T follicular helper cell (primary cell): ENCODE measurements at places on chromosomes 13 and 19.

GRCh38 chr13:112442483-112443090 lies 66.4 kb downstream of the SPACA7 start:
- no peak for DNase-seq

GRCh38 chr19:38869836-38870607 lies 8.1 kb downstream of the RINL start:
- DNase-seq, result peak; percentile 91

DNA sequence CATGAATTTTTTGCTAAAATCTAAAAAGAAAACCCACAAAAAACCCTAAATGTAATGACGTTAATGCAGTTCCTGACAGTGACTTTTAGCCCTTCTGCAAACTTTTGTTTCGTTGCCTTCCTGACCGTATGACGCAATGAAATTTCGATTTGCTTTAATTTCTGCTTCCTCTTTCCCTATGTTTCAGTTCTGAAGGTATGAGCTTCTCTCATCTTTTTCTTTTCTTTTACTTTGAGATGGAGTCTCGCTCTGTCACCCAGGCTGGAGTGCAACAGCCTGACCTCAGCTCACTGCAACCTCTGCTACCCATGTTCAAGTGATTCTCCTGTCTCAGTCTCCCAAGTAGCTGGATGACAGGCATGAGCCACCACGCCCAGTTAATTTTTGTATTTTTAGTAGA lies 6.1 kb upstream of the LILRA5 start:
- DNase-seq, result no peak

DNA sequence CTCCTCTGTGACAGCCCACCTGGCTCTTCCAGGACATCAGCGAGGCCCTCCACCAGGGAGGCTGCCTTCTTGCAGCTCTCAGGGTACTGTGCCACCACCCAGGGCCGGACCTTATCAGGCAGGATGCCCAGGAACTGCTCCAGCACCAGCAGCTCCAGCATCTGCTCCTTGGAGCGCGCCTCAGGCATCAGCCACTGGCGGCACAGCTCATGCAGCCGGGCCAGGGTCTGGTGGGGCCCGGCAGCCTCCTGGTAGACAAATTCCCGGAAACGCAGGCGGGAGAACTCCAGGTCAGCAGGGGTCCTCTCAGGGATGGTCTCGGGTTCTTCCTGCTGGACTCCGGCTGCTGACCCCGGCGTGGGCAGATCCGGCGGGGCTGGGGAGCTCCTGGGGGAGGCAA lies 8.2 kb downstream of the ZSCAN18 start:
- DNase-seq, result no peak

- no peak for DNase-seq
Measured at GRCh38 chr13:84399320-84400085, 517.2 kb upstream of the SLITRK1 start.

GRCh38 chr13:30743319-30744055 lies 8.1 kb downstream of the ALOX5AP start:
- no peak for DNase-seq

DNA sequence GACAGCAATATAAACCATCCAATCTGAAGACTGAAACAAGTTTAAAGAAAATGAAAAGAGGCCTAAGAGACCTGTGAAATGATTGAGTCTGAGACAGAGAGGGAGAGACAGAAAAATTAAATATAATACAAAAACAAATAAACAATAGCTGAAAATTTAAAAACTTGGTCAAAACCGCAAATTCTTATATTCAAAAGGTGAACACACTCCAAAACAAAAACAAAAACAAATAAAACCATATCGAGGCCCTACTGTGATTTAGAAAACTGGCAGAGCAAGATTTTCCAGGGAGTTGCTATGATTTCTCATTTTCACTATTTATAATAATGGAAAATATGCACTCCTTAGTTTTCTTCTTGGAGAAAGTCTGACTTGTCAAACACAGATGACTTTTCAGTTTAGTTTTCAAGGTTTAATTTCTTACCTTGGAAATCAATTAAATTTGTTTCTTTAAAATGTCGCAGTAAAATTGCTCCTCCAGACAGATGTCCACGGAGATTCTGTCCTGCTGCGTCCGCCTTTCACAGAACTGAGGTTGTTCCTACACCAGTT lies 1420.3 kb downstream of the UQCRFS1 start:
- DNase-seq, result no peak

DNA sequence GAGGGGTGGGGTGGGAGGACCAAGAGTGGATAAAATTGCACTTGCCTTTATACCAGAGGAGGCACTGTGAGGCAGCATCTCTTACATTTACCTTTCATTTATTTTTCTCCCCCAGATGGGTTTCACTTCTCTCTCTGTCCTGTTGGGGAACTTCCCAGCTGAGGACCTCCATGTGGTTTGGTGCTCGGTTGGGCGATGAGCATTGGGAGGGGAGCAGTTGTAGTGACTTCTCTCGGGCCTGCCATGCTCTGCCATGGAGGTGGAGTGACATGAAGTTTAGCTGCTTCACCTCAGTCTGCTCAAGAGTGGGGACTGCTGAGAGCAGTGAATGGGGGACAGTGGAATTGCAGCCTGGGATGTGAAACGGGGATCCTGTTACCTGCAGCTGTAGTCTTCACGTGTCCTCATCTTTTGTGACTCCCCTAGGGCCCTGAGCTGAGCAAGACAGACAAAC lies 23.1 kb upstream of the CXCL17 start:
- DNase-seq, result no peak

DNA sequence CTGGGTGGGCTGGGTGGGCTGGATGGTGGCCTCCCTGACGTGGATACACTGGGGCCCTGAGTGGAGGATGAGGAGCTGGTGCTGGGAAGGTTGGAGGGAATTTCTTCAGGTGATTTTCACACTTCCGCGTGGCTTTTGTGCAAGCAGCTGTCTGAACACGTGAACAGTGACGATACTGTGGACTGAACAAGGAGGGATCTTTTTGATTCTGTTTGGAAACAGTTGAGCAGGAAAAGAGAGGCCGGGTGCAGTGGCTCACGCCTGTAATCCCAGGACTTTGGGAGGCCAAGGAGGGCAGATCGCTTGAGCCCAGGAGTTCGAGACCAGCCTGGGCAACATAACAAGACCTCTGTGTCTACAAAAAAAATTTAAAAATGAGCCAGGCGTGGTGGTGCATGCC lies 9.1 kb upstream of the GTF2F1 start:
- no peak for DNase-seq

- no peak for DNase-seq
Measured at GRCh38 chr19:12331211-12331941, 2.1 kb downstream of the ZNF563 start.

DNA sequence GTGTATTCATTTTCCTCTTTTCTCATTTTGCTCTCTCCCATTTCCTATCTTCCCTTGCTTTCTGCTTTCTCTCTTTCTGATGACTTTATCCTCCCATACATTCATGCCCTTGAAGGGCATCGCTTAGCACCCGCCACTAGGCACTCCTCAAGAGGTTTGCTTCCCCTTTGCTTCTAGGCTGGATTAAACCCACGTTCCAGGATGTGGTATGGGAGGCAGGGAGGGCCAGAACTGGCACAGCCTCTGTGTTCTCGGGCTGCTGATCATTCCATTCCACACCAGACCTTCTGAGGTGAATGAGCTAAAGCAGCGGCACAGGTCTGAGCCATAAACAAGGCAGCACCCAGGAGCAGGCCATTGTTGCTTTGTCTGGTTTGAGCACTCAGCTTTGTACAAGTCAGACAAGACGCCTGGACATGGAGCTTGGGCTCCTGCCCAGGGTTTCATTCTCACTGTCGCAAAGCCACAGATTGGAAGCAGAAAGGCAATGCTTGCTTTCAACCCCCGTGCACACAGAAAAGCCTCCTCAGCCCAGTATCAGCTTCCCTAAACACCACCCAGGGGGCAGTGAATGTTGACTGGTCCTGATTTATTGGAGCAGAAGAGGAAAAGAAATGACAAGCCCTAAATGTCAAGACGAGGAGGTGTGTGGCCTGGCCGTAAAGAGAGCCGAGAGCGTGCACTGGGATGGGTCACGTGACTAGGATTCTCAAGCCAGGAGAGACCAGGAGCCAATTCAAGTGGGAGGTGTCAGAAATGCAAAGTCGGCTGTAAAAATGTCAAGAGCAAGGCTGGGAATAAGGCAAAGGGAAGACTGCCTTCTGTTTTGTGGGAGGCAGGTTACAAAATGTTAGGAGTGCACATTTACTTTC lies 218.0 kb upstream of the SERP2 start:
- no peak for DNase-seq

GRCh38 chr13:78487707-78488106 lies 115.6 kb downstream of the POU4F1 start:
- DNase-seq, result no peak

DNA sequence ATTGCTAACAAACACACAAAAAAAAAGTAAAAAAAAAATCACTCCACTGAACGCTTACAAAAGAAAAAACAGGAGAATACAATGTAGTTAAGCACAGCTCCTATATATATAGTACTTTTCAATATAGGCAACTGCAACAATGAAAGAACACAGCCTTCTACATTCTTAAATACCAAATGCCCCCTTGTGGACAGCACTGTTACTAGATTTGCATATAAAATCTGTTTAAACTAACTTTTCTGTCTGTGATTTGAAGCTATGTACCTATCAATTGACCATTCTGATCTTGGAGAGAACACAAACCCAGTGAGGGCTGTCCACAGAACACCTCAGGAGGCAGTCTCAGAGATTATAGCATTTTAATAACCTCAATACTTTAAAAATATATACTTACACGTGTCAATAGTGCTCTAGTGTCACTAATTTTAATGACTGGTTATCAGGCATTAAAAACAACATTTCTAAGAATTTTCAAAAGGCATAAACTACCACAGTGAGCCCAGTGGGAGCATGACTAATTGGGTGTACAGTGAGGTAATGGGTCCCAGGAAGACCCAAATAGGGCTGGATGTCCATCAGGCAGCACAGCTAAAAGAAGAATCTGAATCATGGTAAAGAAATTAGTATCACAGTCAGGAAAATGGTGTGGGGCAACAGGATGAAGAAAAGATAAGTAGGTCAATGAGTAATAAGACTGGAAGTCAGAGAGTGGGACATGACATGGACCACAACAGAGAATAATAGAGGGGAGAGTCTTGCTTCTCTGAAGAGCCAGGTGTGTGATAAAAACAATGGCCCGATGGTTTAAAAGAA lies 22.2 kb downstream of the CCDC169 start:
- no peak for DNase-seq

- DNase-seq, result no peak
Measured at GRCh38 chr13:61410669-61411297, 4.9 kb downstream of the PCDH20 start.

GRCh38 chr13:62875118-62875640 lies 1459.5 kb upstream of the PCDH20 start:
- DNase-seq, result no peak

DNA sequence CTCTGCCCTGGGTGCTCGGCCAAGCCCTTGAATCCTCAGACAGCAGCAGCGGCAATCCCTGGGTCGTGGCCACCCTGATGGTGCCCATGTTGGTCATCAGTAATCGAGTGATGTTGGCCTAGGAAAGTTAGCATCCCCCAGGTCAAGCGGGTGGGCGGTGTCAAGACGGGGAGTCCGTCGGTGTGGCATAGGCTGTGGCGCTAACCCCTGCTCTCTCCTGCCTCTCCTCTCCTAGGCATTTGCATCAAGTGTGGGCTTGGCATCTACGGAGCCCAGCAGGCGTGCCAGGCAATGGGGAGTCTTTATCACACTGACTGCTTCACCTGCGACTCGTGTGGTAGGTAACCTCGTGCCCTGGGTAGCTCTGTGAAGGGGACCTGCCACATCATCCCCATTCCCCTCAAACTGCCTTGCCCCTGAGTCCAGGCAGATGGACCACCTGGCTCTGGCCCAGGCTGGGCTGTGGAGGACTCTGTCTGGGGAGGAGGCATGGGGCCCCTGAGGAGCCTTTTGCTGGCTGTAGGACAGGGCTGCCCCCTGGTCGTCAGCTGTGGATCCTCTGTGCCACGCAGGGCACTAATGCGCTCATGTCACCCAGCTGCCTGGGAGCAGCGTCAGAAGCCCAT lies 8.7 kb downstream of the WTIP start:
- DNase-seq, result no peak

DNA sequence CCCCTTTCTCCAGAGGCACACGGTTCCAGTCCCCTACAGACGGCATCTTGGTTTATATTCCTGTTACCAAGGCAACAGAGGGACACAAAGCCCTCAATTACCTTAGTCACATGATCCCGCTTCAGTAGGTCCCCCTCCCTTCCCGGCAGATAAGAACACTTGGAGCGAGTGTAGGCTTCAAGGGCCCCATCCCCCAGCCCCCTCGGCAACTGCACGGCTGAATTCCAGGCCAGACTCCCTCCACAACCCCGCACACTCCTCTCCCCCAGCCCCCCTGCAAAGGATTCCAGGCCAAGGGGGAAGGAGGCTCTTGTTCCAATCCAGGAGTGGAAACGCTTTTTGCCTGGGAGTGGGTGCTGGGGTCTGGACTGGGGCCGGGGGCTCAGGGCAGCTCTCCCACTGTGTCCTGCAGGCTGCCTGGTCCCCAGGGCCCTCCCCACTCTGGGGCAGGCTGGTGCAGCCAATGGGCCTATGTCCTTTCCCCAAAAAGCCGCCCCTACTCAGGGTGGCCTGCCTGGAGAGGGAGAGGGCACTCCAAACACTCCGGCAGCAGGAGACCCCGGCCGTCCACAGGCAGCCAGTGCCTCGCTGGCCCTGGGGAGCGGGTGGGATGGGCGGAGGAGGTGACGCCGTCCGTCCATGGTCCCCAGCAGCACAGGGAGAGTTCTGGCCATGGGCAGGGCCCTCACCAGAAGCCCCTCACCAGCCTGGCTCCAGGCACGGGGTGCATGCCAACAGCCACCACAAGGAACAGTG lies 62.6 kb downstream of the MLLT1 start:
- DNase-seq, result no peak

GRCh38 chr19:4186087-4186993 lies 3.9 kb downstream of the ANKRD24 start:
- DNase-seq, result peak; percentile 64

- DNase-seq, result no peak
Measured at GRCh38 chr19:38386300-38386970, 1.4 kb downstream of the GGN start.

DNA sequence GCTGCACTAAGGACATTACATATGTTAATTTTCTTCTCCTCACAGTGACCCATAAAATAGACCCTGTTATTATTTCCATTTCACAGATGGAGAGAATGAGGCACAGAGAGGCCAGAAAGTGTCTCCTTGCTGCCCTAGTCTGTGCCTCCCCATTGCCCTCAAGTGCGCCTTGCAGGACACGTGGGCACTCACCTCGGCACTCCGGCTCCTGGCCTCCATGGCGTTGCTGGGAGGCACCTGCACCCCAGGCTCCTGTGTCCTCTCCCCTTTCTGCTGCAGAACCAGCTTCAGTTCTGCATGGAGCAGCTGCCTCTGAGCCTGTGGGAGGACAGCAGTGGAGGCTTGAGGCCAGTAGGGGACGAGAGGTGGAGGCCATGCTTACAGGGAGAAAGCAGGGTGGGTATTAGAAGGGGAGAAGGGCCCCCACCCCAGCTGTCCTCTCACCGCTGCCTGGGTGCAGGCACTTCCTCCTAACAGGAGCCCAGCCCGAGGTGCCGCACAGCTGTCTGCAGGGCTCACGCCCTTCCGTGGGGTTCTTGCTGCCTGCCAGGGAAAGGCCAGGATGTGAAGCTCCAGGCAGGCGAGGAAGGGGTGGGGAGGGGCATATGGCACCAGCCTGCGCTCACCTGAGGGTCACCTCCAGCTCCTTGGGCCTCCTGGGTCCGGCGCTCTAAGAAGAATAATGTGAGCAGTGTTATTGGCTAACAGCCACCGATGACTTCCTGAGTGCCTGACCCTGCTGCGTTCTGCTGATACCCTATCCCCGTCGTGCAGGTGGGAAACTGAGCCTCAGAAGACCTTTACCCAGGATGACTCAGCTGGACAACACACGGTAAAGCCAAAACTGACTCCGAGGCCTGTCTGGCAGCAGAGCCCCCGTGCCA lies 5.2 kb downstream of the PRX start:
- DNase-seq, result no peak
